ENCODE measurements at places on chromosomes 7 and 10.

DNA sequence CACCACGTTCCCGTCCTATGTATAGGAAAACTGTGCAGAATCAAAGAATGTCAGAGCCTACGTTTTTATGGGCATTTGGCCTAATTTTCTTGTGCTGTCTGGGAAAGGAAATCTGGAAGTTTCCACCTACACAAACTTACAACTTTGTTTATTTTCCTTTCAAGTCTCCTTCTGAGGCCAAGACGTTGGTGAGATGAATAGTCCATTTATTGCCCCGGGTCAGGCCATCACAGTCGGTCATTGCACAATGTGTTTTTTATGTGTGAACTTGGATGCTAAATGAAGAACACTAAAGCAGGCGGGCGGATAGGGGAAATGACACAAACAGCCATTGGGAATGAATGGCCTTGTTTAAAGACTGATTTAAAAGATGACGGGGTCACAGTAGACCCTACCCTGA is 38.6 kb downstream of the TRIL start:
- DNase-seq, result no peak

DNA sequence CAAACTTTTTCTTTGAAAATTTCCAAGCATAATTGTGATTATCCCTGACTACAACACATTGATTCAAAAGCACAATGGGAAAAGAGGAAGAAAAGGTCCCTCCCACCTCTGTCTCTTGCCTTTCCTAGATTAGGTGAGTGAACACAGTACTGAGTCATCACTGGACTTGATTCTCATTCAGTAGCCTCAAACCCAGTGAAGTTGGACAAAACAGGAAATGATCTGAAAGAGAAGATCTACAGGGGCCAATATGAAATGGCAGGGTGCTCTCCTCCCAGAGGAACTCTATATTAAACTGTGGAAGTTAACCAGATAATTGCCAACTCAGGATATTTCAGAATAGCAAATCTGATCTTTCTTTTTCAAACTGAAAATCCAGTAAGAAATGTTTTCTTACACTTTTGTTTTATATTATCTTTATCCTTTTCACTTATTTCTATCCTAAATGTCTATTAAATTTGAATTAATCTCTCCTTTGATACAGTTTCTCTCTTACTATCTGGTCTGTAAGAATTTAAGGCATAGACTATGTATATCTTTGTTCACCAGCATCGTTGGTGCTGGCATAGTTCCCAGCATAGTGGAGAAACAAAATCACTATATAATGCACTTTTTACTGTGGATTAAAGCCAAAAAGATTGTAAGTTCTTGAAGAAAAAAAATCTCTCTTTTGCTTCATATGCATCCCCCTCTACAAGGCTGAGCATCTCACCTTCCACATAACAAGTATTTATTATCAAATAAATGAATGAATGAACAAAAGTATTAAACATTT is 41.4 kb upstream of the IKZF1 start:
- no peak for DNase-seq

DNA sequence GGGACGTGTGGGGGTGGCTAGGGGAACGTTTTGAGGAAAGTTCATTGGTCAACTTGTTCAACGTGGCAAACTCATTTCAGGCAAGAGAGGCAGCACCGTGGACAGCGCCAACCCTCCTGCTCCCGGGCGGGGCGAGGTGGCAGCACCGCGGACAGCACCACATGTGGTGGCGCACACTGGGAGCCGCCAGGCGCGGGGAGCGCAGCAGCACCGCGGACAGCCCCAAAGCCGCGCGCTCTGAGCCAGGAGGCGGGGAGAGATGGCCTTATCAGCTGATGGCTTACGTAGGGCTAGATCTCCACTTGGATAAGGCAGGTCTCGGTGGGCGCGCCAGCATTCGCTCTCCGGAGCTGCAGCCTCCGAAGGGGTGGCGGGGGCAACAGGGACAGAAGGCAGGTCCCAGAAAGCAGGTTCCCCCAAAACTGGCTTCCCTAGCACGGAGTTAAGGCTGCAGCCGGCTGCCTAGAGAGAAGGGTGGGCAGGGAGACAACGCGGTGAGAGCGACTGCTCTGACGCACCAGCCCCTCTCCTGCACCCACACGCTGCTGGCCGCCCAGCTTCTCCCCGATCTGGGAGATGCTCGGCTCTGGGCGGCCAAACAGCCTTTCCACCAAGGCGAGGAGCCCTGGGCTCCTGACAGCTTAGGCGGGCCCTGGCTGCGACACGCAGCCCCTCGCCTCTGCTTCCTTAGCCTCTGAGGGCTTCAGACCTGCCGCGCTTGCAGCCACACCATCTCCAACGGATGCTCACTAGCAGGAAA is at the start of gene HTR5A:
Gene HTR5A, plus strand, starts transcription at position 333 of the 760 bp plus-strand sequence. CDS start 576 bp downstream, outside the sequence.
- peak; percentile 73 for DNase-seq

DNA sequence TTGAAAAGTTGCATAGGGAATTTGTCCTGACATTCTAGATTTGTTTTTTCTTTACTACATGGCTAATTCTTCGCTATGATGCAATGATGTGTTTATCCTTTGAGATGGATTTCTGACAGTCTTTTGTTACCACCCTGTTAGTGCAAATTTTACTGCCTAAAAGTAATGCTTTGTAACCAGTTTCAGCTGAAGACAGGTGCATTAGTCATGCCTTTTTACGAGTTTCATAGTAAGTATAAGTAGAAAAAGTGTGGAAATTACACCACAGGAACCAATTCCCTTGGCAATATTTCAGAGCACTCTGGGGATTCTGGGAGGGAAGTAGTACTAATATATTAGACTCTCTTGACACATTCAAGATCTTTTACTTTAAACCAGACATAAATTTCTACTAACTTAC is 257.8 kb upstream of the DKK1 start:
- DNase-seq, result no peak

GRCh38 chr7:1290679-1291356 is 58.1 kb downstream of the UNCX start:
- no peak for DNase-seq

DNA sequence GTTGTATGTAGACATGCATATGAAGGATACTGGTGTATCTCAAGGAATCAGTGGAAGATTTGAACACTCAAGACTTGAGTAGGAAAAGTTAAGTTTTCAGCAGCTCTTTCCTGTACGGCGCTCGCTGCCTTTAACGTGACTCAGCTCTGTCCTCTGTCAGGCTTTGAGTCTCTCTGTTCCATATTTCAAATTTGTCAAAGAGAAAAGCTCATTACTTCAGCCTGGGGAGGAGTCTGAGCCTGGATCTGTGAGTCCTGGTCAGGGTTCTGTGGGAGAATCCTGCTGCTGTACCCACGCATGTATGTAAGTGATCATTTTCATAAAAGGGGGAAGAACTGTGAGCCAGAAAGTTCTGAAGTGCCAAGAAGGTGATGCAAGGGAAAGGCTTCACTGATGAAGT is 13.8 kb upstream of the MPP7 start:
- DNase-seq, result no peak

DNA sequence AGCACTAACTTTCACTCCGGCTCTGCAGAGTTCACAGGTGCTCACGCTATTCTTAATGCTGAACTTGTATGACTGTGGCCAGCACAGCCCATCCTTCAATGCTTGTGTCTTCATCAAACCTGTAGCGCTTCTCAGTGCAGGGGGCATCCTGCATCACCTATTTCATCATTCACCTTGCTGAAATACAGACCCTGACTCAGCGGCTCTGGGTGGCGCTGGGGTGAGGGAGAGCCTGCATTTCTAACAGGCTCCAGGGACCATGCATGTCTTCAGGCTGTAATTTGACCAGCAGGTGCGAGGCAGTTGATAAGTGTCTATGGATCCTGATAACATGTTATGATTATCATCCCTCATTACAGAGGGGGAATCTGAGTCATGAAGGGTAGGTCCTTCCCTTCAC is 89.3 kb downstream of the VOPP1 start:
- DNase-seq, result no peak

DNA sequence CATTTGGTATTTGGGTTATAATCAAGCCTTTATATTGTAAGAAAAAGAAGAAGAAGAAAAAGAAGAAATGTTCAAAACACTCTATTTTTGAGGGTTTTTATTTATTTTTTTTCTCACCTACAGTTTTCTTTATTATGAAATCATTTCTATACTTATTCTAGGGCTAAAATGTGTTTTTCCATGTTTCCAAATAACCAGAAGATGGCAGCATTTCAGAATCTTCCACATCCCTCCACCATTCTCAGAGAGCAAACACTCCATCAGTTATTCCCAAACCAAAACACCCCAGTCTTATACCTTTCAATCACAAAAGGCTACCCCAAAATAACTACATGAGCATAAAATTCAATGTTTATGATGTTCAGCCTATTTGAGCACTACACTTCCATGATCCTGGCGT is 38.7 kb upstream of the PPP1R17 start:
- no peak for DNase-seq

DNA sequence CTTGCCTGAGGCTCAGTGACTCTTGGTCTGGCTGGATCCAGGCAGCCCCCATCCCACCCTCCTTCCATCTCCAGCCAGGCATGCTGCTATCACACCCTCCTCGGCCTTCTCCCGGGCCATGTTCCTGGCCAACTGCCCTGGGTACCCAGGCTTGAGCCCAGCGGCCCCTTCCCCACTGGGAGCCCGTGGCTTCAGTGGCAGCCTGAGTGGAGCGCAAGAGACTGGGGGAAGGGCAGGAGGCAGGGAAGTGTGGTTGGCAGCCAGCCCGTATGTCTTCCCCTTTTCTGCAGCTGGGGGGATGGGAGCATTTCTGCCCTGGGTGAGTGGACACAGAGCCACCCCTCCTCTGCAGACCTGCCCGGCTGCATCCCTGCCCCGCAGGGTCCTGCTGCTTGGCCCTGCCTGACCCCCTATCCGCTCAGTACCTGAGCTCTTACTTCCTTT is 148.5 kb downstream of the ARHGAP22 start:
- DNase-seq, result no peak

- DNase-seq, result no peak
Measured at GRCh38 chr10:14665865-14666857, 108.5 kb downstream of the FAM107B start.

DNA sequence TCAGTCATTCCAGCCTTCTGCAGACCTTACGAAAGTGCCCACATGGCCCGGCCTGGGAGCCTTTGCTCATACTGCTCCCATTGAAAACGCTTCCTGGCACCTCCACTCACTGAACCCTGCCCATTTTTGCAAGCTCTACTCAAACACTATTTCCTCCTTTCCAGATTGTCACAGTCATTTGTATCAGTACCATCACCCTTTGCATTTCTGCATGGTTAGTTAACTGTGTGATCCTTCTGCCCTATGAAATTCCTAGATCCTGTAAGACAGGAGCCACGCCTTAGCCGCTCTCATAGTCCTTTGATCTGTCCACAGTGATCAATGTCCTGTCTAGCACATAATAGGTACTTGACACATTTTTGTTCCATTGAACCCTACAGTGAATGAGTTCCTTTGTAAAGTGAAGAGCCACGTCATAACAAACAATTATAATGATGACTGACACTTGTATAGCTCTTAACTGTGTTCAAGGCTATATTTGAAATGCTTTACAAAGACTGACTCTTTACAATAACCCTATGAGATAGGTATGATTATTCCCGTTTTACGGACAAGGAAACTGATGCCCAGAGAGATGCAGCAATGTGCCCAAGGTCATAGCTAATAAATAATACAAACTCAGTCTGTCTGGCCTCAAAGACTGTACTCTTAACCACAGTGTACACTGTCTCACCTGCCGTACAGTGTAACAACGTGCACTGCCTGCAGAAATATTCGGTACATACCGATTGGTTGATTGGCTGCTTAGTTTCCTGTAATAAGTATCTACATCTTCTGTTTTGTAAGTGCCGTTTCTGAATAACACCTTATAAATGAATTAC is 16.6 kb upstream of the ITIH2 start:
- DNase-seq, result no peak

DNA sequence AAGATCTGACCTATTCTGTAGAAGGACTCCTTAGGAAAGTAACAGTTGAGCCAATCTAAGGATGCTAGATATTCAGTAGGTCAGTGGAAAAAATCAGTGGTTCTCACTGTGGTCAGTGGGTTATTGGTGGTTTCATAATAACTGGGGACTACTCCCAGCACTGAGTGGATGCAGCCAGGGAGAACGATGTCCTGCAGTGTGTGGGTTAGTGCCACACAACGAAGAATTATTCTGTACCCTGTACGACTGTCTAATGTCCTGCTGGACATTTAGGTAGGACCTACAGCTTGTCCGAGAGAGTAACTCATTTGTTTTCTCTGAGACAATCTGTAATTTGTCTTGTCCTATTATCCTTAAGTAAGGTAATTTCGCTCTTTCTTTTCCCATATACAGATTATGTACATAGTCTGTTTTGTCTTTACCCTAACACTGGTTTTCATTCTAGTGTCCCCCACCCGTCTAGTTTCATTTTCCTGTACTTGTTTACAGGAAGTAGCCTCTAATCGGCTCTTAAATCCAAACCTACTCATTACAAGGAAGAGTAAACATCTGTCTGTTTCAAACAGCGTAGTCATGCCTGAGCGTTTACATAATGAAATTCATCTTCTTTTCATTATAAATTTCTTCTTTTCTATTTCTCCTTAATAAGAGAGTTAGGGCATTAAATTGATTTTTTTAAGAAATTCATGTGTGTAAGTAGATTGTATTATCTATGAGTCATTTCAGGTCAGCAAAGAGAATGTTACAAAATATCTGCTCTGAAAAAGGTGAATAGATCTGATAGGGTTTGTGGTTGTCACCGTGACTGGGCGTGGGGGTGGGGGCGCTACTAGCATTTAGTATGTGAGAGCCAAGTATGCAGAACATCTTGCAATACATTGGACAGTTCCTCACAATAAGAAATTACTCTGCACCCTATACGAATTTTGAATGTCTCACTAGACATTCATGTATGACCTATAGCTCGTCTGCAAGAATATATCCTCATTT is 8.3 kb upstream of the ZC3HAV1L start:
- DNase-seq, result no peak

DNA sequence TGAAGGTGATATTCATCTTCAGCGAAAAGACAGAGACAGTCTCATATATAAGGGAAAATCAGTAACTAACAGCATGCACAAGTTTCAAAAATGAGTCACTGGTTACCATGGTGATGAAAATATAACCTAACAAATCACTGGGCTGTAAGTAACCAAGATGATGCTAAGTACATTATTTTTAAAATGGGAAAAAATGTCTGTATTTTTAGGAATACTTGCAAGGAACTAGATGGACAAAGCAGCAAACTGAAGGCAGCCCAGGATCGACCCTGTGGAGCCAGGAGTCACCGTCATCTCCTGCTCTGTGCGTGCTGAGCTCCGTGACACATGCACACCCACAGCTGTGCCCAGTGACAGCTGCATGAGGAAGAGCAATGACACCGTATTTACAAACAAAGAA is 137.3 kb downstream of the ELMO1 start:
- no peak for DNase-seq

DNA sequence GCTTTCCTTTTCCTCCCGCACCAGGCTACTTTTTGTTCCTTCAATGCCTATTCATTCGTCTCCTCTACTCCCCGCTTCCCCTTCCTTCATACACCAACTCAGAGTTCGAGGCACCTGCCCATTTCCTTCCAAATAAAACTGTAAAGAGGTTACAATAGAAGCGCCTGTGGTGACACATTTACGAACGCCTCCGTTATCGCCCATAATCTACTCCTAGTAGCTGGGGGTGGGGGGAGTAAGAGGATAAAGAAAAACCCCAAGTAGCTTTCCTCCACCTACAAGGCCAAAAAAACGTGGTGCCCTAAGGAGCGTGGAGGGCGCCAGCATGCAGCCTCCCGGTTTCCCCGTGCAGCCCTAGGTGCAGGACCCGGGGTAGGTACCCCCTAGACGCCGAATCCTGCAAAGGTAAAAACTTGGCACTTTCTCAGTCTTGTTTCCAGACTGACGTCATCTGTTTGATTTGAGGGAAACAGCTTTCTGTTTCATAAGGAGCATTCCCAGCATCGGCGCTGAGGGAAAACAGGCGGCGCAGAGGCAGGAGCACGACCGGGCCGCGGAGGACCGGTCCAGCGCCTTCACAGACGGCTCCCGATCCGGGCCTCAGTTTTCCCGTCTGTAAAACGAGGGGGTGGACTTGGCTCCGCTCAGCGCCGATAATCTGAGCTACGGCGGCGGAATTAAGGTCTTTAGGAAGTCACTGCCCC is 922 bp downstream of the PPA1 start:
- no peak for DNase-seq

All from iPS DF 6.9 (cell line).